ENCODE measurements at places on chromosomes 4 and X.

- no peak for DNase-seq
Observed at GRCh38 chr4:123468479-123469031, 72.0 kb downstream of the SPRY1 start.

DNA sequence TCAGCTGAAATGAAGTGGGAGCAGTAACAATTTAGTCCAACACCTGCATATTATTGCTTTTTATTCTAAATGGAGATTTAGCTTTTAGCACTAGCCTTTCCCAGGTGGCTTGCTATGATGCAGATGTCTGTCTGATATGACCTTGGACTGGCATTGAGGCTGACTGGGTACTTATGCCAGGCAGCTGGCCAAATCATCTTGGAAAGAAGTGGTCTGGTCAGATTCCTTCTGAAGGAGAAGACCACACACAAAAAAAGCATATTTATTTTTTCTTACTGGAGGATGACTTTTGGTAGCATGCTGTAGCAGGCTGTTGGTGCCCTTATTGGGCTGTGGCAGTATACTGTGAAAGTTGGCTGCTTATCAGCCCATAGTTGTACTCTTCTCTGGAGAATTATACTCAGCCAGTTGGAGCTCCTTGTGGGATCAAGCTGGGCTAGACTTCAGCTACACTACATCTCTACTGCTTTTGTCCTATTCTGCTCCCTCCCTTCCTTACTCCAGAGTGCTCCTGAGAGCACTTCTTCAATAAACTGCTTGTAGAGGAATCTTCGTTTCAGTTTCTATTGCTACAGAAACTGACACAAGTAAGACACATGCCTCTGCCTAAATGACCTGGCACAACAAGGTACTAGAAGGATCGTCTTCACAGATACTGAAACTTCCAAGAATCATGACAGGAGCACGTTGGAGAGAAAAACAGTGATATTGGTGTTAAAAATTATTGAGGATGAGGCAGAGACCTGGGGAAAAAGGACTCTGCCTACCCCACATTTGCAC, 196.8 kb upstream of the RPS6KA3 start:
- DNase-seq = no peak

- no peak for DNase-seq
Observed at GRCh38 chr4:6489927-6490326, 17.5 kb upstream of the PPP2R2C start.

DNA sequence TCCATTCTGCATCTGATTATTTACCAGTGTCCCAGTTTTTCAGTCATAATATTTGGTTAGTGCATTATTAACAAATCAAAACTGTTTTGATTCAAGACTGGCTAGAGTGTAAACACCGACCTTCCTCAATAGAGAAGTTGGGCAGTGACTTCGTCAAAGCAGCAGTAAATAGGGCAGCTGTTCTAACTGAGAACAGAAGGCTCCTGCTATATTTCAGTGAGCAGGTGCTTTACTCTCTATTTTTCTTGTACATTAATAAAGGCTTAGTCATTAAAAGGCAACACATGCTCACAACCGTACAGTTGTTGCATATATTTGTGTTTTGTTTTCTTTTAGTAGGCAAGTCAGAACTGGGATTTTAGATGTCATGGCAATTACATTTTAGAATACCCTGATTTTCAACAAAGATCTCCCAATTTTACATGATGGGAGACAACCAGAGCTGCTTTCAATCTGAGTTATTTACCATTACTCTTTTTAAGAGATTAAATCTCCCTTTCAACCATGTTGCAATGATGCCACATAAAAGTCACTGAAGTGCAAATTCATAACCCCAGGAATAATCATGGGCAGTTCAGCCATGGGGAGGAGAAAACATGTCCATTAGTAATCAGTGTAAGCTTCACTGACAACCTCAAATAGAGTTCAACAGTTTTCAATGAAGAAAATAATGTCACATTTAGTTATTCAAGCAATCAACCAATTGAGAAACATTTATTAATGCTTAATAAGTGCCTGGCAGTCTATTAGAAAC, 233.3 kb downstream of the NDST4 start:
- no peak for DNase-seq

DNA sequence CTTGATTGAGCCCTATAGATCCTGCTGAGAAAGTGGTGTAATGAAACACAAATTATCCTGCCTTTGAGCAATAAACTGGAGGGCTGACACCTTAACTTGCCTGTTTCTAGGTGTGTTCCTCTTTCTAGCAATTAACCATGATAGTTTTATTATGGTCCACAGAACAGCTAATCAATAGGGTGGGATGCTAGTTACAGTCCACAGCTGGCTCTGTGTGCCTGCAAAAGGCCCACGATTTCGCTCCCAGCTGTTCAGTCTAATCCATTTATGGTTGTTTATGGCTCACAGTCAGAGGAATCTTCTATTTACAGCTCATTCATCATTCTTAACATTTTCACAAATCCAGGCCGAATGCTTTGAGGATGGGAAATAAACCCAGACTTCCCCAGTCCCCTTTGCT, 674.9 kb downstream of the SMARCA1 start:
- no peak for DNase-seq

DNA sequence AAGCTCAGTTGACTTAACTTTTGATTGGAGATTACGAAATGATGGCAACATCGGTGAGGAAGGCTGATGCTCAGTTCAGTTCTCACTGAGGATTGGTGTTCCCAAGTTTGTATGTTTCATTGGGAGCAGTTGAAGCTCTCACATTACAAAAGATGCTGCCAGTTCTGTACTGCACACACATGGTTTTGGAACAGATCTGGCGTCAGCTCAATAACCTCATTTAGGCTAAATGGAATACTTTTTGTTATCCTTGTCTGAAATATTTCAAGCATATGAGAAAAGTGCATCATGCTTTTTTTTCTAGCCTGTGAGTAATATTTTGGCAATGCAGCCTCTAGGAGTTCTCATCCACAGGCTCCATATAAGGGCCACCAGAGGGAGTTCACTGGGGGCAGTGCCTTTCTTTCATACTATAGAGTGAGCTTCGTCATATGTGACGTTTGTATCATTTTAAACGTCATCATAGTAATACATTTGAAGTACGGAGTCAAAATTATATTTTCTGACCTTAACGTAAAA, 4.1 kb downstream of the ENPEP start:
- peak; percentile 99 for DNase-seq

DNA sequence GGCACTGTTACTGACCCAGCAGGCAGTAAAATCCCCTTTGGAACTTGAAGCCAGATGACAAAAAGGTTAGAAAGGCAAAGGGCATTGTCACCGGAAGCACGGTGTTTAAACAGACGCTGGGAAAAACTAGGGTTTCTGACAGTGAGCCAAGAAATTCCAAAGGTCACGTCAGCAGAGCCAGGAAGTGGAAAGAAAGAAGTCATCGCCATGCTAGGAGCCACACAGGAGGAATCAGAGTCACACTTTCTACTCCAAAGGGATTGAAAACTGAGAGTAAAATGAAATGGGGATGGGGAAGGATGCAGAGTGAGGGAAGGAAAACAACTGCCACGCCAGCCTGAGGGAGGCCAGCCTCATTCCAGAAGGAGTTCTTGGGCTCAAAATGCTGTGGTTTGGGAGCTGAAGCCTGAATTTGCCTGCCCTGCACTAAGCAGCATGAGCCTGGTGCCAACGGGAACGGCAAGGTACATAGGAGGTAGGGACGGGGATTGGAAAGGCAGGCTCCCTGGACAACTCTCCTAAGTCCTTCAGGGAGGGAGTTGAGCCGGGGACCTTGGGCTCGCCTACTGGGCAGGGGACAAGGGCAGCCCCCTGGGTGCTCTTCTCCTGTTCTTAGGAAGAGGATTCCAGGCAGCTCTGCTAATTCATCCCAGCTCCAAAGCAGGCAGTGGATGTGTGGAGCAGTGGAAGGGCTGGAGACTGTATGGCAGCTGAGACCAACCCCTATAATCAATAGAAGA, 66.8 kb downstream of the SOWAHB start:
- DNase-seq = peak; percentile 83

GRCh38 chr4:103002551-103002950, 17.0 kb downstream of the SLC9B1 start:
- DNase-seq = peak; percentile 27

DNA sequence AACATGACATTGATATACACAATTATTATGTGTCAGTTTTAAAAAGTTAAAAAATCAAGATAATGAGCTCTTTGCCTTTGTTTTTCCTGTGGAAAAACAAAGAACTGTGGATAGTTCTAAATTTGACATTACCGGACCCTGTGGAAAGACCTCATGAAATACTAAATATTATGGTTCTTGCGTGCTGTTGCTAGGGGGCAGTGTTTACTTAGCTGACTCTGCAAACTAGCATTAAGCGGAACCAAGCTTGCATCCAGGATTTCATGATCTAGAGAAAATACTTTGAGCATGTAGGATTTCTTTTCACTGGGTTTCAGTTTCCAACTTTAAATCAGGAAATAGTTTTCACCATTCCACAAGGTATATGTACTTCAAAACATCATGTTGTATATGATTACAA, 33.6 kb downstream of the CLCN4 start:
- peak; percentile 73 for DNase-seq

DNA sequence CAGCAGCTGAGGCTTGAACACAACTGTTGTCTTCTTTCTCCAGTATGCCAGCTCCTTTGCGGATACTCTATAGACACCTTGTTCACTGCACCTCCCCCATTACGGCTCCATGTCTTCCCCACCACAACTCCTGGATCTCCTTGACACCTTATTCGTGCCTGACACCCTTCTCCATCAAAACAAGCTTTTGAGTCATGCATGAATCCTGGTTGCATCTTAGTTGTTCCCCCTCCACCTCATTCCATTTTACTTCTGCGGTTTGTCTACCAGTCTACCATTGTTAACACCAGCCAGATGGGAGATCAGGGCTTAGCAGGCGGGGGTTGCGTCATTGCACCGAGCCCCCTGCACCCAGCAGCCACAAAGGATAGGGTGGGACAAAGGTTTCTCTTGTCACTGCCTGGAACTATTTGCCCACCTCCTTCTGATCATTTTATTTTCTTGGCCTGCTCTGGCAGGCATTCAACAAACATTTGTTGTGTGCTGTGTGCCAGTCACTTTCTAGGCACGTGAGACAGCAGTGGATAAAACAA, 2.0 kb upstream of the CDK16 start:
- peak; percentile 23 for DNase-seq

- DNase-seq = no peak
Observed at GRCh38 chr4:189809241-189809735, 131.4 kb upstream of the FRG1 start.

DNA sequence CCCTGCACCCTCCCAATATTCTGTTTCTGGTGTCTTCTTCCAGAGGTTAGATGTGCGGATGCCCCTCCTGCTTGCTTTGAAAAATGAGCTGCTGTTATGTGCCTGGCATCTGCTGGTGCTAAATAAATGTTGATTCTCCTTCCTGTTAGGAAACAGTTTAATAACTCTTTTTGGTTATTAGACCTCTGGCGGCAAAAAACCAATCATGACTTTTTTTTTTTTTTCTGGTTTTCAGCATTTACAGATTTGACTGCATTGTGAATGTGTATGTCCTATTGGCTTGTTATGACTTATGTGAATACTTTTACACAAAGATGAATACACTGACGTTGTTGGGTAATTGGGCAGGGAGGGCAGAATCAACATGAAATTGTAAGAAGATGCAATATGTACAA, 13.6 kb upstream of the TMEM156 start:
- DNase-seq = peak; percentile 40

- no peak for DNase-seq
Observed at GRCh38 chrX:22015139-22015750, 16.9 kb upstream of the PHEX start.

- no peak for DNase-seq
Observed at GRCh38 chrX:38993500-38993899, 192.2 kb downstream of the MID1IP1 start.

GRCh38 chr4:41029098-41029497, 185.2 kb downstream of the APBB2 start:
- DNase-seq = no peak

DNA sequence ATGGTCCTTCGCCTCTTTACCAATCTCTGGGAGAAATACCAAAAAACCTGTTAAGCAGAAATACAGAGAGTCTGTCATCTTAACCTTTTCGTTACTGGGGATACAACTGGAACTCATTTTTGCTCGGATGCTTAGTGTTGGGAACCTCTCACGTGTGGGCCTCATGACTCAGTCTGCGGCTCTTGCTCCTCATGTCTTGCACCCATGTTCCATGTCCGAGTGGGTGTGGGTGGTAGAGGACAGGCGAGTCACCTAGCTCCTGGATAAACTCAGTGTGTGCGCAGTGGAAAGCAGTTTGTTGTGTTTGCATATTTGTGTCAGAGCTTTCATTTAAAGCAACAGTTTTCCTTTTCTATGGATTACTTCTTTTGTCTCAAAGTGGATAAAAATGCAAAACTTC, 70.6 kb downstream of the TNIP2 start:
- DNase-seq = peak; percentile 35

GRCh38 chr4:111492496-111492895, 652.8 kb upstream of the FAM241A start:
- no peak for DNase-seq

DNA sequence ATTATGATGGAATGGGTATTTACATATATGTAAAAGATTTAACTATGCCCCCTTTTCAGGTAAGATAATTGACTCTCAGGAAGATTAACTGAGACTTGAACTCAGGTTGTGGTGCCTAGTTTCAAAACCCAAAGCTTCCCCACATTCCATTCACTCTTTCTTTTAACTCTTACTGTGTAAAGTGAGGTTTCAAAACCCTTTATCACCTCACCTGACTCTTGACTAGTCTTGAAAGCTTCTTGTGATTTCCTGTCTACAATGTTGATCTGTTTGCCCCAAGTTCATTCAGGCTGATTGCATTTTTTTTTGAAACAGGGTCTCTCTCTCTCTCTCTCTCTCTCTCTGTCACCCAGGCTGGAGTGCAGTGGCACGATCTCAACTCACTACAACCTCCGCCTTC, 40.5 kb upstream of the RAPGEF2 start:
- no peak for DNase-seq

DNA sequence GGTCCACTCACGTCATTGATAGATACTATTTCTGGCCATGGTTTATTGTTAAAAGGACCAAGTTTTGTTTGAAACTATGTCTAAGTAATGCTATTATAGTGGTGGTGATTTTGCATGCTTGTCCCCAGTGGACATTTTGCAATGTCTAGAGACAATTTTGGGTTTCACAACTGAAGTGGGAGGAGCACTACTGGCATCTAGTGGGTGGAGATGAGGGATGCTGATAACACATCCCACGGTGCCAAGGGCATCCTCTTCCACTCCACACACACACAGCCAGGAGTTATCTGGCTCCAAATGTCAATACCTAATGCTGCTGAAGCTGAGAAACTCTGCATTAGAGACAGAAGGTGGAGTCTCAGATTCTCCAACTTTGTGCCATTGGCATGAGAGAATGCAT, 131.2 kb downstream of the FRMPD4 start:
- no peak for DNase-seq

DNA sequence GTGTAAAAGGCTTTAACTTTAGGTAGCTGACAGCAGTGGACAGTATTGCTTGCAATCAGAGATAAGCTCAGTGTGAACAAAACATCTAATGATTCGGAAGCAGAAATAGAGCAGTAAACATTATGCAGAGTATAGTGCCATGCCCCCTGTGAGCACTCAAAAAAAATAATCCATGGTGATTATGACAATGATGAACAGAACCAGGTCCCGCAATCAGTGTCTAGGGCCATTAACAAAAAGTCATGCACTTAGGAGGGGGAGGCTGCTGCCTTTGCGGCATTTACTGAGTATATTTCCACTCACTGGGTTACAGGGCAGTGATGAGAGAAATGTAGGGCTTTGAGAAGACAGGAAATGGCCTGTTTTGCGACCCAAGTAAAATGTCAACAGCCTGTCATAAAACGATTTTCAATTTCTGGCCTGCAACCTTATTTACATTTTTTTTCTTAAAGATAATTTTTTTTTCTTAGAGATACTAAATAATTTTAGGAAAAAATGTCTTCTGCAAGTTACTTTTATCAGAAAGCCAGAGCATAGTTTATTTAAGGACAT, 27.3 kb upstream of the NEIL3 start:
- DNase-seq = no peak

GRCh38 chr4:102869569-102870197, 891 bp downstream of the CISD2 start:
- no peak for DNase-seq
